Kidney epithelial cell (primary cell): ENCODE measurements at places on chromosomes 4 and X. TPM values are rescaled to one million over a fixed set of nuclear protein-coding genes. Genes with fewer than 3 reads are reported as not detected.

- no peak for DNase-seq
Measured at GRCh38 chr4:120053911-120054310, 12.7 kb downstream of the MAD2L1 start.

GRCh38 chr4:26859762-26860156 is 882 bp upstream of the STIM2 start:
- no peak for DNase-seq

- no peak for DNase-seq
Measured at GRCh38 chrX:41334363-41335197, 618 bp downstream of the DDX3X start.

DNA sequence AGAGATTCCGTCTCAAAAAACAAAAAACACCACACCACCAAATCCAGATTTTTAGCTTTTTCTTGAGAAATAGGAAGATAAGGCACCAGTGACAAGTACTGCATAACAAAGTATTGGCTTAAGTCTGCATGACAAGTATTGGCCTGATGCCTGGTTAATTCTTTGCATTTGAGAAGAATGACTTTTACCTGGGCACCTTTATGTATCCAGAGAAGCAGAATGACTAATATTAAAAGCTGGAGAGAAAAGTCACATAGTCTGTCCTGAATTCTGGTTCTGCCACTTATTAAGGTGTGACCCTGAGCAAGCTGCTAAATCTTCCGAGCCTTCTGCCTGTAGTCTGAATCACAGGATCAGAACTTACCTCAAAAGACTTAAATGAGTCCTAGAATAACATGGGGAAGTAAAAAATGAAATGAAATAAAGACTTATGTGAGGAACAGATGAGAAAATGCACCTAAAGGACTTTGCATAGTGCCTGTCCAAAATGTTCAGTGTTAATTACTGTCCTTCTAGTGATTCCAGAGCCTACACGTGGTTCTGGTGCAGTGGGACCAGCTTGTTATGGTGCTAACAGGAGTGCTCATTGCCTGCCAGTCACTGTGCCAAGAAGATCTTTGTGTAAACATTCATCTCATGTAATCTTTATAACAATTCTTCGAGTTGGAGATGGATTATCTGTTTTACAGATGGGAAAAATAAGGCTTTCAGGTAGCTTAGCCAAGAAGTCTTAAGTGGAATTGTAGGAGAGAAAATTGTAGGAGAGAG is 31.6 kb downstream of the UGDH start:
- no peak for DNase-seq

GRCh38 chr4:37659696-37660095 is 26.5 kb downstream of the RELL1 start:
- DNase-seq: no peak

- DNase-seq: peak; percentile 70
Measured at GRCh38 chr4:77734928-77735327, 84.2 kb downstream of the CNOT6L start.

DNA sequence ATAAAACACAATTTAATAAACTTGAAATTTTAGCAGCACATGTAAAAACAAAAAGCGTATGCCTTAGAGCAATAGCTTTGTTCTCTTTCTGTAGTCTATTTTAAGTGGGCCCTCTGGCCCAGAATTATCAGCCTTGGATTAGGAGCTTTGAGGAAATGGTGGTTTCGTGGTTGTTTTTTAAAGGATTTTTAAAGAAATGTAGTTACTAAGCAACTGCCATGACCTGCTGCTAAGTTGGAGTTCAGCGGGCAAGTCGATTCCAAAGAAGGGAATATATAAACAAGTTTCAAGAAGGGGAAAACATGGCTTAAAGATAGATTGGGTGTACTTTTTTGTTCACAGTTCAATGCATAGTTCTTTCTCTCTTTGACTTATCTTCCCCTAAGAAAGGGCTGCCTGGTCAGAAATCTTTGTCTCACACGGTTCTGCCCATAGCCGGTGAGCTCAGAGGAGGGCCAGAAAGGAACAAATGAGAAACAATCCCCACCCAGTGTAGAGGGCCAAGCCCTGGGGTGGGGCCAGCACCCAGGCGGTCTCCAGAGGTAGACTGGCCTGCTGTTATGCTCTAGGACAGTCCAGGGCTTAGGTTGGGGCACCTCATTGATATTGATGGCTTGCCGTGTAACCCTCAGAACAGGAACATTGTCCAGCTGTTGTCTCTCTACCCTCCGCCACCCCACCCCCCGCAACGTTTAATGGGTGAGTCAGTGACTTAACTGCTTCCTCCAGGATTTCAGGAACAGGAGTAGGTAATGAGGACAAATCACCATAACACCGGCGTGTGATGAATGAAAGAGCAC is 32.5 kb downstream of the DLG3 start:
- DNase-seq: no peak

GRCh38 chrX:39759526-39760224 is 338.1 kb downstream of the BCOR start:
- no peak for DNase-seq

The C4orf50 gene
- total RNA-seq: not detected in 2 replicates

The COX7B2 gene
- not detected in 2 replicates for total RNA-seq

The PLP2 gene
- 82.6 and 118 TPM in 2 replicates for total RNA-seq

The USP11 gene
- 49.1 and 57.9 TPM in 2 replicates for total RNA-seq

The CCKAR gene
- 0.04 TPM in 1 of 2 replicates, not detected in the other for total RNA-seq
